ENCODE measurements at places on chromosomes 16 and 17.

DNA sequence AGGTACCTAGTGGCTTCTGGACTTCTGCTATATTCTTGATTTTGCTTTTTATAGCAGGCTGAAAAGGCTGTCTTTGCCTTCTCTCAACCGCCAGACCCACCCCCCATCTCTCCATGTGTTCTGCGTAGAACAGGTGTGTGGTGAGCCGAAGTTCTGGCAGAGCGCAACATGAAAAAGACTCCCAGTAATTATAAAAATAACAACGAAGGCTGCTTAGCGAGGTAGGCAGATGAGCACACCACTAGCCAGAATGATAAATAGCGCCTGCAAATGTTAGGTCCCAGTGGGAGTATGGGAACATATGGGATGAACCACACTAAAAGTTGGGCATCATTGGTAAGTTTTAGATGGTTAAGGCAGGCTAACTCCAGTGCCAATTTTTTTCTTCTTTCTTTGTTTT, 14.0 kb upstream of the RBFOX1 start:
- DNase-seq: no peak

DNA sequence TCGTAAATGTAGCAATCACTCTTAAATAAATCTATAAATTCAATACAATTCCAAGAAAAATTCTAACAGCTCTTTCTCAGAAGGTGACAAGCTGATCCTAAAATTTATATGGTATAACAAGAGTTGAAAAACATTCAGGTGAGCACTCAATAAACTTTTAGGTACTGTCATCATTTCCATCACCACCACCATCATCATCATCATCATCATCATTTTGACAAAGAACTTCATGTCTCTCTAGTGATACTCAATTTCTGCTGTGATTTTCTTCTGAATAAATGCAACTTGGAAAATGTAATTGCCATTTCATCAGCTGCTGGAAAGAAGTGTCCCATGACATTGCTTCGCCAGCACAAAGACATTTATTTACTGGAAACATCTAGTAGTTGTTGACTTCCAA, 222.9 kb upstream of the IRX5 start:
- DNase-seq: no peak

DNA sequence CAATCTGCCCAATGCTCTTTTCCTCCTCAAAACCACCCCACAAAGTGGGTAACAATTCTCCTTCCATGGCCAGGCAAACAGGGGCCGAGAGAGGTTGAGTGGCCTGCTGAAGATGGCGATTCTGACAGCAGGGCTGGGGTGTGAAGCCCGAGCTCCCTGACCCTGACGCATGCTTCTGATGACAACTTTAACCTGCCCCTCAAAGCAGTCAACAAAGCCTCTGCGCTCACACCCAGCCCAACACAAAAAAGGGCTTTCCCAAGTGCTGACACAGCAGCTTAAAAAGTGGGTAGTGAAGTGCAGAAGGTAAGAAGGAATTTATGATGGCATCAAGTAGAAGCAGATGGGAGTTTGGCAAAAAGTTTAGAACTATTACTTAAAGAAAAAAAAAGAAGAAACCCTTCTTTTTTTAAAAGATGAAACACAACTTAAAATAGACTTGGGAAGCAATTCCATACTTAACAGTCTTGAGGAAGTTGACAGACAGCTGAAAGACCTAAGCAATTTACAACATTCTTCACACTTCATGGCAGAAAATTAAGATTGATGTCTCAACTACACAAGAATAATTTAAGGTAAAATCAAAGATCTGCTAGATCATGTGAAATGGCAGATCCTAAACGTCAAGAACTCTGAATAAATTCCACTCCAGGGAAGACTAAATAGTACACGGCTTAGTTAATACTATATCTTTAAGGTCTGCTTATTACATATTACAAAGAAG, 133.9 kb downstream of the PARN start:
- no peak for DNase-seq

DNA sequence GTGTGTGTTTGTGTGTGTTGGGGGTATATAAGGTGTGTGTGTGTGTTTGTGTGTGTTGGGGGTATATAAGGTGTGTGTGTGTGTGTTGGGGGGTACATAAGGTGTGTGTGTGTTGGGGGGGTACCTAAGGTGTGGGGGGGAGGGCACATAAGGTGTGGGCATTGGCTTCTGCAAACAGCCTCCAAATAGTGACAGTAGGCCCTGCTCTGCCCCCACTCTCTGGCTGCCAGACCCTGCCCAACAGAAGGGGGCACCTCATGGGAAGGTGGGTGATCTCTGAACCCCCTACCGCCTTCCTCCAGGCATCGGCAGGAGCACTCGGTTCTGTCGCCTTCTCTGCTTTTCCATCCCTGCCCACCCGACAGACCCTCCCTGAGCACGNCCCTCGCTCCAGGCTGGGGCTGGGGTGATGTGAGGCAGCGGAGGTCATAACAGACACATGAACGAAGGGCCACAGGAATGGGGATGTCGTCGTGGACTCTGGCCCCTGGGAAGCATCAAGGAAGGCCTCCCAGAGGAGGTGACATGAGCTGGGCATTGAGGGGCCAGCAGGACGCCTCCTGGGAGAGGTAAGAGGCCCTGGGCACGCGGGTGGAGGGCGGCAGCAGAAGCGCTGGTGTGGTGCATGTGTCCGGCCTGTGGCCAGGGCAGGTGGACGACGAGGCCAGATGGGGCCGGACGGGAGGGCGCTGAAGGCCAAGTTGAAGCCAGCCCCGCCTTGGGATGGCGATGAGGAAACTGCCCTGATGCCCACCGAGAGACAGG, 136.6 kb upstream of the RPH3AL start:
- peak; percentile 52 for DNase-seq

DNA sequence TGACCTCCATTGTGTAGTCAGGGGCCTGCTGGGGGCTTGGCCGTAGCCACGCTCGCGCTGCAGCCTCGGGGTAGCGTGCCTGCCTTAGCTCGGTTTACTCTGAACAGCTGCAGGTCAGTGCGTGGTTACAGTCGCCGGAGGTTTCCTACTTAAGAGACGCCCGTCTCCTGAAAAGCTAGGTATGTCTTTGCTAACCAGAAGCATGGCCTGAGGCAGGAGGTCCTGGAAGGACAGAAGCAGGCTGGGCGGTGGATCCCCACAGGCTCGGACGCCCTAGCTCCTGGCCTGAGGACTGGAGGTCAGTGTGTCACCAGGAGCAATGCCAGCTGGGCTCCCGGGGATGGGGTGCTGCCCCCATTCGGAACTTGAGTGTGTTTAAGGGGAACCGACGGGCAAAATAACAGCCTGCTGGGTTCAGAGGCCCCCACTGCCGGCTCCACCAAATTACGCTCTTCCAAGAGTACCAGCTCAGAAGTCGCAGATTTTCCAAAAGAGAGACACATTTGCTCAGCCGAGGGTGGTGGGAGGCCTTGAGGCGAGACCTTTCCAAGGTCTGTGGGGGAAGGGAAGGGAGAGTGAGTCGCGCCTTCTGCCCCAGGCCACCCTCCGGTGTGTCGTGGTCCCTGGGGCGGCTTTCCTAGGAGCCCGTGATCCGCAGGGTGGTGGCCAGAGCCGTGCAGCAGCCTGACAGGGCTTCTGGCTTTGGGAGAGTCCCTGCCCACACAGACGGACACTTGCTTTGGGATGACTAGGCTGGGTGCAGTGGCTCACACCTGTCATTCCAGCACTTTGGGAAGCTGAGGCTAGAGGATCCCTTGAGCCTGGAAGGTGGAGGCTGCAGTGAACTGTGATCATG, 3.9 kb upstream of the GNG13 start:
- DNase-seq: no peak

GRCh38 chr17:77527836-77528505, 387.2 kb downstream of the SEC14L1 start:
- no peak for DNase-seq

- peak; percentile 51 for DNase-seq
Observed at GRCh38 chr16:11597235-11598095, 10.7 kb upstream of the LITAF start.

- DNase-seq: no peak
Observed at GRCh38 chr17:62149961-62150360, 84.9 kb upstream of the MED13 start.

DNA sequence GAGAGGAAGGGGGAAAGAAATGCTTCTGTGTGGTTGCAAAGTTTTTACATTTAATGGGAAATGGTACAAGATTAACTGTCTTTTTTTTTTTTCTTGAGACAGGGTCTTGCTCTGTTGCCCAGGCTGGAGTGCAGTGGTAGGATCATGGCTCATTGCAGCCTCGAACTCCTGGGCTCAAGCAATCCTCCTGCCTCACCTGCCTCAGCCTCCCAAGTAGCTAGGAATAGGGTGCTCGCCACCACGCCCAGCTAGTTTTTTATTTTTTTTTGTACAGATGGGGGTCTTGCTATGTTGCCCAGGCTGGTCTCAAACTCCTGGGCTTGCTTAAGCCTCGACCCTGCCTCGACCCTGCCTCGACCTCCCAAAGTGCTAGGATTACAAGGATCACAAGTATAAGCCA, 3.8 kb upstream of the ROGDI start:
- DNase-seq: no peak

DNA sequence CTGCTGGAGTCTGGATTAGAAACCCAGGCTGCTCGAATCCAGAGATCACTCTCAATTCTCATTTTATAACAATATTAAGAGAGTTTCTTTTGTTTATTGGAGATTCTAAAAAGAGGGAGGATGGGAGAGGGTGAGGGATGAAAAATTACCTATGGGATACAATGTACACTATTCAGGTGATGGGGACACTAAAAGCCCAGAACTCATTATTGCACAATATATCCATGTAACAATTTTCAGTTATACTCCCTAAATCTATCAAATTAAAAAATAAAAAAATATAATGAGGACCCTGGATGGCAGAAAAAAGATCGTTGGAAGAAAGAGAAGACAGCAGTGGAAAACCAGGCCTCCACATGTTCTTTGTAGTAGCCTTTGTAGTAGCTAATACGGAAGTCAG, 100.8 kb downstream of the CNTNAP4 start:
- no peak for DNase-seq
